Vagina (tissue), 2 donors: ENCODE measurements at places on chromosomes 6 and 20.

DNA sequence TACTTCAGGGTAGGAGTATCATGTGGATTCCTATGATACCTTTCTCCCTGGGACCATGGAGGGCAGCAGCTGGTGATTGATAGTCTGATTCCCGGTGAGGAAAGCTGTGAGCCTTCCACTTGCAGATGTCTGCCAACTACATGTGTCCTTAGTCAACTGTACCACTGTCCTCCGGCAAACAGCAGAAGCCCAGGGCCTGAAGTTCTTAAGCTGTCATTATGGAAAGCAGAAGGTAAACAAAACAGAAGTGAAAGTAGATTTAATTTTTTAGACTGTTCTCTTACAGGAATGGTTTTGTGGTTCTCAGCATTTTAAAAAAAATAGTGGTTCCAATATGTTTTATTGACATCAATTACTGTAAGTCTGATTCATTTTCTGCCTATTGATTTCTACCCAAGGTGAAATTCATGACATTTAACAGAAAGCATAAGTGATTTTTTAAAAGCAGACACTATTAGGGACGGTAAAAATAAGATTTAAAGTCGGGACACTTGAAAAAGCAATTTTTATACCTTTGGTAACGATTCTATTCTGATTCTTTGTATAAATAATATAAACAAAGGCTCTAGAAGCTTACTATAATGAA is 36.6 kb downstream of the PTPN1 start:
- DNase-seq = no peak

DNA sequence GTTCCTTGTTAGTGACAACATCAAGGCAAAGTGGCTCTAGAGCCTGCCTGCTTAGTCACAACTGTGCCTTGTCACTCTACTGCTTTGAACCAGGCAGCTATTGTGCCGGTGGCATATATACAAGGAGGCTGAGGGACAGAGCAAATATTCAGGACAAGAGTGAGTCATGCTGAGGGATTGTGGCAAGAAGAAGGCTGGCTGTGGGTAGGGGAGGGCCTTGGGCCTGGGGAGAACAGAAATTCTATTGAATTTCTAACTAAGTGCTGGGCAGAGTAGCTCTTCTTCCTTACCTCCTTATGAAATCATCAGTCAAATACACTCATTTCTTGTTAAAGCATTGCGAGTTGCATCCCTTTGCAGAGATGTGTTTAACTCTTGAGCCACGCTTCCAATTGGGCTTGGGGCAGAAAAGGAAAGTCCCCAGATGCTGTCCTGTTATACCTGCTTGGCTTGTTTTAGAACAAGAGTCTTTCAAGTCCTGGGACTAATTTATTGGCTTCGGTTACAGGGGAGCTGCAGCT is 59.7 kb downstream of the PFDN4 start:
- DNase-seq = no peak

GRCh38 chr20:25257756-25258475 is 10.0 kb downstream of the PYGB start:
- DNase-seq = no peak

DNA sequence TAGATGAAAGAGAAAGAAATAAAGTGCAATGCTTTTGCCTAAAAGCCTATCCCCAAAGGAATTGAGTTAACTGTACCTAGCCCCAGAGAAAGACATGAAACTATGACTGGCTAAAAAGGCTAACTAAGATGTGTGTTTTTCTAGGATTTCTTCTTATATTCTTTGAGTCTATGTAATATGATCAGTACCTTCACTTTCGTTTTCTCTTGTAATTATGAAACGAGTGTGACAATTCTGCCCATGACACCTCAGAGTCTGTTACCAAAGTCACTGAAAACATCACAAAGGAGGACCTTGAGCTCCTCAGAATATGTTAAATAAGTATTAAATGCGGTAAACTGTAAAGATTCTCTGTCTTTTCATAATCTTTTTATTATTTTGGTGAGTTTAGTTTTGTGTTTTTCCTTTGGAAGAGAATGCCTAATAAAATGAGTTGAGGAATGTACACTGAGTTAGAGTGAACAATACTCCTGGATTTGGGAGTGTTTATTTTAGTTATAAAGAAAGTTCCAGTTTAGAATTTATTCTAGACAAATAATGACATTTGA is 141.3 kb downstream of the FUT9 start:
- no peak for DNase-seq

DNA sequence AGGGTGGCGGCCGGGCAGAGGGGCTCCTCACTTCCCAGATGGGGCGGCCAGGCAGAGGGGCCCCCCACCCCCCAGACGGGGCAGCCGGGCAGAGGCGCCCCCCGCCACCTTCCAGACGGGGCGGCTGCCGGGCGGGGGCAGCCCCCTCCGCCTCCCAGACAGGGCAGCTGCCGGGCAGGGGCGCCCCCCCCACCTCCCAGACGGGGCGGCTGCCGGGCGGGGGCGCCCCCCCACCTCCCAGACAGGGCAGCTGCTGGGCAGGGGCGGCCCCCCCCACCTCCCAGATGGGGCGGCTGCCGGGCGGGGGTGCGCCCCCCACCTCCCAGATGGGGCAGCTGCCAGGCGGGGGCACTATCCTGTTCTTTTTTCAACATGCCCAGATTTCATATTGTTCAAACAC is 78.2 kb upstream of the DST start:
- DNase-seq = no peak

GRCh38 chr6:71367756-71368155 is 79.1 kb downstream of the OGFRL1 start:
- no peak for DNase-seq

DNA sequence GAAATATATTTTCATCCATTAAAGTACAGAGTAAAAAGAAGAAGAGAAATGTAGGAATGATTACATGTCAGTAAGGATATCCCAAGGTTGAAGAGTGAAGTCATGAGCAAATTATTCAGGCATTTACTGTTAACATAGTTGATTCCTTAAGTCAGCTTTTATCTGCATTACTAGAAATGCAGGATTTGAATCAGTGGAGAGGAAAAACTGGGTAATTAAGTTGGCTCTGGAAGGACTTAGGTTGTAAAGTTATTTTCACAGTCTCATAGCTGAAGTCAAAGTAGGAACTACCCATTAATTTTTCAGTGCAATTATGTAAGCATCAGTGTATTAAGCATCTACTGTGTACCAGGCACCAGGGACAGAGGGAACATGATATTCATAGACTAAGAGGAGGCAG is 7.8 kb downstream of the NAA20 start:
- DNase-seq = no peak

GRCh38 chr6:137866200-137866913 is 702 bp upstream of the TNFAIP3 start:
- DNase-seq = no peak
